ENCODE measurements at places on chromosomes 13 and 19. TPM values are rescaled to one million over a fixed set of nuclear protein-coding genes. Genes with fewer than 3 reads are reported as not detected.
A peak's percentile ranks its signal among the peaks of the same experiment; 100 is the strongest.

CCDC169 gene
- 0.73 TPM for total RNA-seq

KRTDAP gene
- not detected for total RNA-seq

ZNF571 gene
- 9.2 TPM for total RNA-seq

CYP4F2 gene
- not detected for total RNA-seq

PLPPR2 gene
- total RNA-seq, result 7.7 TPM

CEP89 gene
- total RNA-seq, result 17.4 TPM

ZNF541 gene
- 1.4 TPM for total RNA-seq

LRRC63 gene
- 0.16 TPM for total RNA-seq

DNA sequence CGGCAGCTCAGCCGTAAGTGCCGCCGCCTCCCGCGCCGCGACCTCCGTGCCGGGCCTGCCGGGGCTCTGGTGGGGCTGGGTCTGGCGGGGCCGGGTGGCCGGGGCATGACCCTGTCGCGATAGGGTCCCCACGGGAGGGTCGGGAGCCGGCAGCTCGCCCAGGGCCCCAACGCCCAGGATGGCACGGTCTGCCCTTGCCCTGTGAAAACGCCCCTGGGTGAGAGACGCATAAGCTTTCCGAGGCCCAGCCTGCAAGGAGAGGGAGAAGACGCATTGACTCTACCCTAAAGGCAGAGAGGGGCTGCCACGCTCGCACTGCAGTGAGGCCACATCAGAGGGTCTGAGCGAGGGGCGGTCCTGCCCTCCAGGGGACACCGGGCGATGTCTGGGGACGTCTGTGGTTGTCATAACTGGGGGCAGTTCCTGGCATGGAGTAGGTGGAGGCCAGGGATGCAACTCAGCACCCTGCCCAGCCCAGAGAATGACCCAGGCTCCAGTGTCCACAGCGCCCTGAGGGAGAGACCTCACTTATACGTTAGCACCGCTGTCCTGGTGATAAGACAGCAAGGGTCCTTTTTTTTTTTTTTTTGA lies 539 bp downstream of the ZNF554 start:
- no peak for DNase-seq

GRCh38 chr19:49869009-49869483 lies 1.7 kb upstream of the PNKP start:
- no peak for DNase-seq

- peak; percentile 32 for DNase-seq
These were observed 23.5 kb downstream of the COL5A3 start for GRCh38 chr19:9986787-9987281.

- peak; percentile 69 for DNase-seq
These were observed 59.2 kb downstream of the SIPA1L3 start for GRCh38 chr19:37966211-37966661.

DNA sequence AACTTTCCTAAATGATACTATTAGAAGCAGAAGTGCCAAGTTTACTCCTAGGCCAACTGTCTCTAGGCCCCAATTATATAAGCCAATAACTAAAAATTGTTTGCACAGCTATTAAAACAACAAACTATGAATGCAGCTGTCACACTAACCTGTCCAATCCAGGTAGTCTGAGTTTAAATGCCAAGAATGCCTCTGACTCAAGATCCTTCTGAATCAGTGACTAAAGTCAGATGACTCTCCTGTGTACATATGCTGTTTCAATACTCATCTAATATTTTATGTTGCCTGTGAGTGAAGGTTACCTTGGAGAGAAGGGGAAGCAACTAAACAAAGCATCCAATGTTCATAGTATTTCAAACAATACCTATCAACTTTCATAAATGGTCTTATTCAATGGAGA lies 257.0 kb downstream of the ENOX1 start:
- no peak for DNase-seq

GRCh38 chr13:100497389-100497788 lies 91.2 kb downstream of the GGACT start:
- DNase-seq, result no peak

- DNase-seq, result no peak
These were observed 42.5 kb upstream of the ANKRD10 start for GRCh38 chr13:110957181-110957884.

DNA sequence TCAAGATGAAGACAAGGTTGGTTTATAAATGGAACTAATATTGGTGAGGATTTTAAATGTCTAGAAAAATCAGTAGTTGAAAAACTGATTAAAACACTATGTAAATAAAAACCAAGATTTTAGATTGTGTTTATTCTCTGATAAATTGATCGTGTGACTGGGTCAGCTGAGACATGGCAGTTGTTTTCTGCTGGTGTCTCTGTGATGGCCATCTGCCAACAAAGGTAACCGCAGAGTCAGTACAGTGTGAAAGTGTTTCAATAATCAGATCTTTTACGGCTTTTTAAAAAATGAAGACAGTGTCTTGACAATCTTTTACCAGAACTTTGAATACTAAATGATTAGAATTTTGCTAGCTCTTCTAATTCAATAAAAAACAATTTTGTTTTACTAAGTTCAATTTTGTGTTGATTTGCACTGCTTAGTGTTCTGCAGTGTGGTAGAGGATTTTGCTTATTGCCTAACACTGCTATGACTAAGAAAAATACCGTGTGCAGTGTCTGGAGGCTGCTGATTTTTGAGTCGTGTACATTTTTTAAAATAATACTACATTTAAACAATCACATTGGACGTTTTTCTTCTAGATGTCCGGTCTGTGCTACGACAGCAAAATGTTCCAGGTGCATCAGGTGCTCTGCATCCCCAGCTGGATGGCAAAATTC lies 32.7 kb upstream of the GPR183 start:
- peak; percentile 46 for DNase-seq

- no peak for DNase-seq
These were observed 106.7 kb upstream of the PEG3 start for GRCh38 chr19:56947206-56947605.

GRCh38 chr19:15935167-15935702 lies 906 bp upstream of the CYP4F11 start:
- no peak for DNase-seq

GRCh38 chr13:60574735-60575134 lies 177.7 kb downstream of the TDRD3 start:
- DNase-seq, result no peak

DNA sequence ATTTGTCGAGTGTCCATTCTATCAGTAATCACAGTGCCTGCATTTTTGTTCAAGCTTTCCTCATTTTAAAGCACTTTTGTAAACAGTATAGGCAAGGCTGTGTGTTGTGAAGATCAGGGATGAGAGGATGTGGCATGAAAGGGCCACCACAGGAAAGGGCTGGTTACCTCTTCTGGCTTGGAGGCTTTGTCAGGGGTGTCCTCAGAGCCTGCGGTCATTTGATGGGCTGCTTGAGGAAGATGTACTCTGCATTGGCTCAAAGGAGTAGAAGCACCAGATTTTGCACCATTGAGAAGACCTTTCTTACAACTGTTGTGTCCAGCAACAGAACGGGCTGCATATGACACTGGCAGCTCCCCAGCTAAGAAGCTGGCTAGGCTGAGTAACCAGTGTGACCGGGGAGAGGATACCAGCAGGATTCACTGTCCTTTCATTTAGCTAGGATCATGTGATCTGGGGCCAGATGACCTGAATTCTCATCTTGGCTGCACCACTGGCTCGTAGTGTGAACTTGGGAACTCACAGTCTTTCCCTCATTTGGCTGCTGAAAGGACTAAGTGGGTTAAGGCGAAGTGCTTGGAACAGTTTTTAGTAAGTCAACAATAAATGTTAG lies 380.2 kb downstream of the FGF9 start:
- DNase-seq, result no peak

GRCh38 chr19:50876456-50876855 lies 3.2 kb downstream of the KLK2 start:
- no peak for DNase-seq

GRCh38 chr13:111283991-111284390 lies 36.5 kb upstream of the TEX29 start:
- DNase-seq, result no peak

DNA sequence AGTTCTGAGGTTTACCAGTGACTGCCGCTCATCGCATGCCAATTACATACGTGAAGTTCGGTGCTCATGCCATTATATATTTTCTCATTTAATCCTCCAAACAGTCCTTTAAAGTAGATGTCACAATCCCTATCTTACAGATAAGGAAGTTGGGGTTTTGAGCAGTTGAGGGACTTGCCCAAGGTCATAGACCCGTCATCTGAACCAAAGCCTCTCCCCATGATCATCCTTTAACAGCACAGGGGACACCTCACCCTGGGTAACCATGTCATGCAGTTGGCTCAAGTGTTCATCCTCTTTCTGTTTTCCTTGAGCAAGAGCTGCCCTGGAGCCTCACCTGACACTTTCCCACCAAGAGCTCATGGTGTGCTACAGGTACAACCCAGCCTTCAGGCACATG lies 69.1 kb downstream of the HSPH1 start:
- DNase-seq, result no peak
